Activated T-cell treated with anti-CD3 and anti-CD28 coated beads for 1 hour (primary cell): ENCODE measurements at places on chromosomes 12 and 14.

DNA sequence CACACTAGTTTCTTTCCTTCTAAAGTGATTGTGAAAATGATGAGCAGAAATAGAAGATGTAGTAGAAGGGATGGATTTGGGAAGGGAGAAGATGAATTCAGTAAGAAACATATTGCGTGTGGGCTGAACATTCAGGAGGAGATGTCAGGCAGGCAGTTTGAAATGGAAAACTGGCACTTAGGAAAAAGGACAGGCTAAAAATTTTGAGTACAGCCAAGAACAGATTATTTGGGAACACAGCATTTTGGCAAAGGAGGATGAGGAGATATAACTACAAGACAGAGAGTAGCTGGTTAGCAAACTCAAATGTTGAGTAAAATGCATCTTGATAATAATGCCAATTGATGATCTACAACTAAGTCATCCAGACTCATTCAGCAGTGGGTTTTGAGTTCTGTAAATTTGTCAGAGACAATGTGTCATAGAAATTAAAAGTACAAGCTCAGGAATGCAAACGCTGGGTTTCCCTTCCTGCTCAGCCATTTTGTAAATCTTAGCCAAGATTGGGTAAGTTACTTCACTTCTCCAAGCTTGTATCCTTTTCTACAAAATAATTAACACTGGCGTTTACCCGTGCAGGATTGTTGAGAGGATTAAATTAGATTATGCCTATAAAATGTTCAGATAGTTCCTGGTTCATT, 255.0 kb downstream of the NAV3 start:
- no peak for DNase-seq

DNA sequence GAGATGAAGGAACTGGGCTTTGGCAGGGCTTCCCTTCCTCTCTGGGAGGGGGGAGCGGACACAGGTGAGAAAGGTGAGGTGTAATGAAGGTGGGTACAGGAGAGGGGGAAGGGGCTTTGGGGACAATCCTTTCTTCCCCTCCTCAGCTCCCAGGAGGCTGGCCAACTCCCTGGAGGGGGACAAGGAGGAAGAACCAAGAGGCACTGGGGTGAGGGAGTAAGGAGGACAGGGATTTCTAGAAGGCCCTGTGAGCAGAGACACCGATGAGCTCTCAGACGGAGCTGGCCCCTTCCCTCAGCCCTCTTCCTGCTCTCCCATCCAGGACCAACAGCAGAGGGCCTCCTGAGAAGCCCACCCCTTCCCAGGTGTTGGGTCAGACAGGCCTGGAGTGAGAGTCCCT, 53.4 kb downstream of the PLEKHG3 start:
- no peak for DNase-seq

DNA sequence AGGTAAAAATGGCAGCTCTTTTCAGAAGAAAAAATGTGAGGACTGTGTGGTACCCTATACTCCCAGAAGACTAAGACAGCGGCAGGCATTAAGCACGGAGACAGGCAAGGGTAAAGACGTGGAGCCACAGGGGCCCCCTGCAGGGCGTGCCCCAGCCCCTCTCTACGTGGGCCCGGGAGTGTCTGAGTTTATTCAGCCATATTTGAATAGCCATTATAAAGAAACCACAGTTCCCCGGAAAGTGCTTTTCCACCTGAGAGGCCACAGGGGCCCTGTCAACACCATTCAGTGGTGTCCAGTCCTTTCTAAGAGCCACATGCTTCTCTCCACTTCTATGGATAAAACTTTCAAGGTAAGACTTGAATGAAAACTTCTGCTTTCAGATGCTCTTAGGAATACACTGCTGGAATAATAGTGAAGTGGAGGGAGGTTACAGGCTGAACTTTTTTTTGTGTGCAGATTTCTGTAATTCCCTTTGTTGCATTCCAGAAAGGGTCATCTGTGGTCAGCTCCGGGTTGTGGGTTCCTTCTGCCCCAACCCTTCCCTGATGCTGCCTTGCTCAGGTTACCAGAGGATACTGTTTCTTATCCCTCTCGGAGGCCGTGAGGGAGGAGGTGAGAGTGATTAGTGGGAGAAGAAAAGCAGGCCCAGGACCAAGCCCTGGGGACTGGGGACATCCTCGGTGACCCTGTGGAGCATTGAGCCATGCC, 58.4 kb downstream of the SLC25A47 start:
- DNase-seq = no peak

- DNase-seq = no peak
Observed at GRCh38 chr14:54453252-54453651, 12.1 kb upstream of the CNIH1 start.
